HFF-Myc (cell line): ENCODE measurements at places on chromosomes 11 and 22.

DNA sequence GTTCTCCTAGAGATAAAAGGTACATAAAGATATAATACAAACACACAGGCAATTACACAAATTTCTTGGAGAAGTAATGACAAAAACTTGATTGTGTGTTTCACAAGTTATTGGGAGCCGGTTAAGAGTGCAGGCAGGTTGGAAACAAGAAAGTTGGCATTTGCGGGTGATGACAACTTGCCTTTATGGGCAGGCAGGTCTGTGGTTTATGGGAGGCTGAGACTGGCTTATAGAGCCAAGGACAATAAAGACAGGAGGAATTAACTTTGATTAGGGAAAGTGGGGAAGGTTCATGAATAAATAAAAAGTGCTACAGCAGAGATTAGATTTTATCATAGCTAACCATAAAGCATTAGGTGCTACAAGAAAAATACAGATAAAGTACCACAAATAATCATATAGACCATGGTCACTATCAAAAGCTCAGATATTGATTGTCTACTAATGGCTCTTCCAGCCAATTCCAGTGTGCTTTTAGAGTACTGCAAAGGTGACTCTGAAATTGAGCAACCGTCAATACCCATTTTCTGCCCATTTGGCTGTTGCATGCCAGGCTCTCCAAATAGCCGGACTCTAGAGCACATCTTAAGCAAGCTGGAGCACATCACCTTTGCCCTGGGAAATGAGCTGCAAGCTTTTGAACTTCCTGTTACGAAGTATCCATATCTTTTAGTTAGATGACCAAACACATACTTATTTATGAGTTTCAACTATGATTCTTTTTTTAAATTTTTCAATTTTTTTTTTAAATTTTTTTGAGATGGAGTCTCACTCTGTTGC, 33.9 kb upstream of the GAB2 start:
- no peak for DNase-seq

DNA sequence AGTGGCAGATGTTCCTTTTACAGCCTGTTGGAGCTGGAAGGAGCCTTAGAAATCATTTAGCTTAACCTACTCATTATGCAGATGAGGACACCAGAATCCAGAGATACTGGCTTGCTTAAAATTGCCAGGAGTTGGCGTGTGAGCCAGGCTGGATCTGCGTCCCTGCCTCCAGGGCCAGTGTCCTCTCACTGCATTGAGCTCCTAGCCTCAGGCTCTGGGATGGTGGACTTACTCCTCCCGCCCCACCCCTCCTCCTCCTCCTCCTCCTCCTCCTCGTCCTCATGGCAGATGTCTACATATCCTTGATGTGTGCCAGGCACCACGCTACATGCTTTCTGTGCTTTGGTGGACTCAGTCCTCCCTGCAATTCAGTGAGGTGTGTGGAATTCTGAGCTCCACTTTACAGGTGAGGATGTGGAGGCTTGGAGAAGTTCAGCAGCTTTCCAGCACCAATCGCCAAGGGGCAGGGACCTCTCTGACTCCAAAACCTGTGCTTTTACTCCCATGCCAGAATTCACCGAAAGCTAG, 24.1 kb downstream of the ADAMTS15 start:
- DNase-seq: no peak

GRCh38 chr22:34904486-34904885, 161.5 kb upstream of the ISX start:
- no peak for DNase-seq

GRCh38 chr11:22711071-22711770, 44.8 kb downstream of the GAS2 start:
- no peak for DNase-seq

DNA sequence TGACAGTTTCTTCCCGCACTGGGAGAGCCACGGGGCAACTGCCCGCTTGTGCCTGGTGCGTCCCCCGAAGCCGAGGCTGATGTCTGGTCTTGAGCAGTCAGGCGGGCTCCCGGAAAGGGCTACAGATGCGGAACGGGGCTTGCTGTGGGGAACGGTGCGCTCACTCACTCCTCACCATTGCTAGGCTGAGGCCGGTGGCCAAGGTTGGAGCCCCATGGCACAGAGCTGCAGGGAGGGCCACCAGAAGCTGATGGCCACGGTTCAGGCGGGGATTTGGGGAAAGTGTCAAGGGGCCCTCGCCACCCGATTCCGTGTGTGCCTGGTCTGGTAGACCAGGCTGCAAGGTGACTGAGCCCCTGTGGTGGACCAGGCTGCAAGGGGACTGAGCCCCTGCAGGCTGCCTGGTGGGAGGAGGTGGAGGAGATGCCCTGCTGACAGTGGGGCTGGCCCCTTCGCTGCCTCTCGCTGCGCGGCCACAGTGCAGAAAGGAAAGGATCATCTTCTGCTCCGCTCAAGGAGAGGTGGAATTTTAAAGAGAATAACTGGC, 1315.8 kb downstream of the BRD1 start:
- DNase-seq: no peak

DNA sequence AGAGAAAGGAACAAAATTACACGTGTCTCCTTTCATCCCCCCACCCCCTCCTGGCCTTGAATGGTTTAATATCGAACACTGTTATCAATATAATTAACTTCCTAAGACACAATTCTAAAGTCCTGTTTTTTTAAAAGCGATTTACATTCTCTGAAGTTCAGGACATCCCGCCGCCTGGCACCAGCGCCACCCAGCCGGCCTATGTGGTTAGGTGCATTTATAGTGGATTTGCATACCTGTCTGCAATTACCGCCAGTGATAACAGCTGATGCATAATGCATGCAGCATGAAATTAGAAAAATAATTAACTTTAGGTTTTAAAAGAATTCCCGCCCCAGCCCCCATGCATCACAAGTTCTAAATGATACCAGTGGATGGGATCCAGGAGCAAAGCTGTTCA, 58.6 kb downstream of the MACROD1 start:
- no peak for DNase-seq

- DNase-seq: no peak
Observed at GRCh38 chr11:13215149-13215548, 62.4 kb upstream of the BMAL1 start.

- DNase-seq: no peak
Observed at GRCh38 chr22:41289671-41290070, 3.7 kb upstream of the RANGAP1 start.
